ENCODE measurements at places on chromosomes 4 and X.

DNA sequence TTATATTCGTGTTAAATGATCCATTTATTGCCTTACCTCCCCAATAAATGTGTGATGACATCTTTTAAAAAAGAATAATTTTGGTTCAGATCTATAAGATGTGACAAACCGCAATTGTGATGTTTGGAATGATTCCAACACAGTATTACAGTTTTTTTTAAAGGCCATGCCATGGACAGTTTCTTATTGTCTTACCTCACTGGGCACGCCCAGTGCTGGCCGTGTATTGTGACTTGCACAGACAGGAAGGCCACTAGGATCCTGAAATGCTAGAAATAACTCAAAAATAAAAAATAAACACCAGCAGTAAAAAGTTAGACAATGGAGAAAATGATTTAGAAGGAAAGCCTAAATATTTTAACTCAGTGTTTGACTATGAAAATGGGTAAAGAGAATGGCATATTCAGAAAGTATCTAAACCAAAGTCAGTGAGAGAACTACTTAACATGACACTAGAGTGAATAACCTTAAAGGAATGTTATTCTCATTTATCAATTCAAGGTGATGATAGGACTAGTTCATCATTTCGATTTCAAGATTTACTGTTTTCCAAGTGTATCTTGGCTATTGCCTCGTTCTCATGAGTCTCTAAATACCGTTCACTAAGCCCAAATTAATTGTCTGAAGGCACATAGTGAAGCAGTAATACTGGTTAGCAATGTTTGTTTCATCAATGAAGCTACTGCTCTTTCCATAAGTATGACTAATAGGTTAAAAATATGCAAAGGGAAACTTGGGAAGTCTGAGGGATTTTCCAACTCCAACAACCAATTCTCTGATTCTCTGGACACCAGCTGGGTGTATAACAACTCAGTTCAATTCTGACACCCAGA is 46.1 kb upstream of the VEGFC start:
- DNase-seq, result no peak

- DNase-seq, result no peak
Observed at GRCh38 chr4:150224896-150225591, 146.8 kb downstream of the DCLK2 start.

GRCh38 chrX:21700967-21701366 is 42.8 kb upstream of the KLHL34 start:
- DNase-seq, result no peak

DNA sequence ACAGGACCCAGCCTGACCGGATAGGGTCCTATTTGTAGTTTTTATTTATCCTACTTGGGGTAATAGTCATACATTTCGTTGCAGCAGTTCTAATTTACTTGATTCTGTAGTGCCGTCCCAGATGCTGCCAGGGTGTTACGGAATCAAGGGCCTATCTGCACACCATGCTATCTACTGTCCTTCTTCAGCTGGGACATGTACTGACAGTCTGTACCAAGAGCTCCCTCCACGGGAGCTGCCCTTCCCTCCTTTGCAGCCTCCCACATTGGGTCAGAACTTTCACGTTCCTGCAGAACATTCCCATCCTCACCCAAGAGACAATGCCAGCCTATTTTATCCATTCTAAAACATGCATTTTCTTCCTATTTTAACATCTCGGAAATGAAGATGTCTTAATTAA is 6.7 kb downstream of the SUV39H1 start:
- no peak for DNase-seq

- no peak for DNase-seq
Observed at GRCh38 chr4:10526429-10527222, 69.4 kb upstream of the ZNF518B start.

Measured in stimulated activated CD4-positive, alpha-beta T cell treated with anti-CD3 and anti-CD28 coated beads, Interleukin-1b, Interleukin-23, amount 100 ng/mL, for 1 hour (primary cell).